IPS DF 19.7 (cell line): ENCODE measurements at places on chromosomes 2 and 18.
A peak's percentile ranks its signal among the peaks of the same experiment; 100 is the strongest.

DNA sequence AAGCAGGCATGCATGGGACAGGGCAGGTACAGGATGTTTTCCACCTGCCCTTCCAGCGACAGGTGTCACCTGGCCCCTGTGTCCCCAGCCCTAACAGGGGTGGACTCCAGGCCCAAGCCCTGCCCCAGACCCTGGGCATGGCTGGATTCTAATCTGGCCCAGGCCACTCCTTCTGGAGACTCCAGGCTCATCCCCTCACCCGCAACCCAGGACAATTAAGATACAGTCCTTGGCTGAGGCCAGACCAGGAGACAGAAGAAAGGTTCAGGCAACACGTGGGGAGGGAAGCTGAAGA is 9.5 kb downstream of the BIN1 start:
- DNase-seq = no peak

DNA sequence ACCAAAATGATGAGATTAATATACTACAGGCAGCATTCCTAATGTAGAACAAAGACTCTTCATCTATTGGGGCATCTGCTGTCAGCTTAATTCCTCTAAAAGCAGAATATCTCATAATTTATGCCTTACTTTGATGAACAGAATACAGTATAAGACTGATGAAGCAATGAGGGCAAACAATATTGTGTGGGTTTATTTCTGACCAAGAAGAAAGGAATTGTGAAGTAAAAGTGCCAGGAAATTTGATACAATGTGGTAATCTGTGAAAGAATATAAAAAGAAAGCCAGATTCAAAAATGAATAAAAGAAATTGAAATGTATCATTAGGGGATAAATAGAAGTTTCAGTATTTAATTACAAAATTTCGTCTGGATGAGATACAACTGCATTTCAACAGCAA is 78.8 kb upstream of the TTC21B start:
- no peak for DNase-seq

GRCh38 chr18:2459886-2460285 is 111.4 kb downstream of the METTL4 start:
- no peak for DNase-seq

DNA sequence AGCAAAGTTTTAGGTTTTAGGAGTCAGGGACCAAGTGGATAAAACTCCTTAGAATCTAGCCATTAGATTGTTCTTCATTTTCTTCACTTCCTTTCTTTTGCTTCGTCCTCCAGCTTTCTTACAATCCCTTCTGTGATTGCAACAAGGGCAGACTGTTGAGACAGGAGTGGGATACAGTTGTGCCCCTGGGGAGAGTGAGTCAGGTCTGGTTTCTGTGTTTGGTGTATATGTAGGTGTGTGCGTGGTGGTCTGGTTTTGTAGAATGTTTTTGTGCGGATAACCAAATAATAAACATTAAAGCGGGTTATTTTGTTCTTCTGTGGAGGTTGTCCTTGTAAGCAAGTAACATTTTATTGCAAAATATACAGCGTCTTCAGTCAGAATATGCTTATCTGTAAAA is 7.3 kb downstream of the INSIG2 start:
- no peak for DNase-seq

GRCh38 chr18:5036523-5036922 is 160.5 kb downstream of the AKAIN1 start:
- DNase-seq = no peak

DNA sequence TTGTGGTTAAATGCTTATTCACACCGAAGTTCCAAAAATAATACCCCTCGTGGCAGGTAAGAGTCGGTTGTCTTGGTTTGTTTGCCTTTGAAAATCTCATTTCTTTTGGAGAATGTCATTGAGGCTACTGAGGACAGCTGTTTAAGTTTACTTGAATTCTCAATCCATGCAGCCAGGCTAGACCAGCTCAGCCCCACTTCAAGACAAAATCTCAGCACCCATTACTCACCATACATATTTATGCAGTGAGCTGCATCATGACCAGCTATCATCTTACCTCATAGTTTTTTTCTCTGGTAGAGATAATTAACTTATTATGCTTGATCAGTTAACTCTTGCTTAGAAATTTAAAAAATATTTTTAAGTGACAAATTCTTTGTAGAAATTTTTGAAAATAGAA is 115.9 kb downstream of the HAUS1 start:
- no peak for DNase-seq

- no peak for DNase-seq
Observed at GRCh38 chr2:238015705-238016104, 45.1 kb upstream of the SCLY start.

DNA sequence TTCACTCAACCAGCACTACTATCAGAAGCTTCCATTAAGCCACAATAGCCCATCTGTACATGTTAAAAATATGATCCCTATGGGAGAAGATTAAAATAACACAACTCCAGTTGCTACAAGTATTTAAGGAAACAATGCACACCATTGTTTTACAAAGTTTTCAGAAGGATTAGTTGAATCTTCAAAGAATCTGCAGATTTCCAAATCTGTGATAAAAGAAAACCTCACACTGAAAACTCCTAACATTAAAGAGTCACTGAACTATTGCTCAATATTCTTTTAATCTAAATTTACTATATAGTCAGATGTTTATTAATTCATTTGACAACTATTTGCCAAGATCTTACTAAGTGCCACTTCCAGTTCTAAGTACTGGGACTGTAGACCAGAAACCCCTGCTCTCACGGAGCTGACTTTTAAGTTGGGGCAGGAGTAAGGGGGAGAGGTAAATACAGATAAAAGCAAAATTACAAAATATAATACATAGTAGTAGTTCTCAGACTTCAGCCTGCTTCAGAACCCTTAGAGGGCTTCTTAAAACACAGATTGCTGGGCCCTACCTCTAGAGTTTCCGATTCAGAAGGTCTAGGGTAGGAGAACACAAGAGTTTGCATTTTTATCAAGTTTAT is 94.4 kb downstream of the STK39 start:
- no peak for DNase-seq

GRCh38 chr2:219230059-219230540 is 494 bp downstream of the ANKZF1 start:
- no peak for DNase-seq

- no peak for DNase-seq
Observed at GRCh38 chr2:50833036-50833435, 198.9 kb downstream of the NRXN1 start.

DNA sequence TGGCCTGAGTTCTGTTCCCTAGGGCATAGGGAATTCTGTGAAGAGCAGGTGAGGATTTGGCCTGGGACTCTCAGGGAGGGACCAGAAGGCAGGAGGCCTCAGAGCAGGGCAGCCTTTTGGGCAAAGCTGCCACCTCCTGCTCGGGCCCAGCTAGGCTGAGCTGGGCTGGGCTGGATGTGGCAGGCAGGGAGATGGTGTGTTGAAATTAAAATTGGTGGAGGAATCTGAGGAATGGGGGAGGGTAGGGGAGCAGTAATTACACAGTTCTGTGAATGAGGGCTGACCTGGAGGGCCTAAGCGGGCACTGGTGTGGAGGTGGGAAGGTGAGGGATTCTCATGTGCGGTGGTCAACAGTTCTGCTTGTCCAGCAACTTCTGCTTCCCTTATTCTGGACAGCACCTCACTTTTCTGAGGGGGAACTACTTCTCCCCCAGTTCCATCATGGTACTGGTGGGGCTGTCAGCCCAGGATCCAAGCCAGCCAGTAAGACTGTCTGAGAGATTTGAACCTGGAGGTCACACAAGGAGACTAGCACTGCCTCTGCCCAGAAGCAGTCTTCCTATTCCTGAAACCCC is 22.0 kb upstream of the ASPRV1 start:
- no peak for DNase-seq

GRCh38 chr2:74911061-74911460 is 47.4 kb upstream of the POLE4 start:
- DNase-seq = no peak

GRCh38 chr2:170582751-170583463 is 132.2 kb upstream of the SP5 start:
- DNase-seq = peak; percentile 7

GRCh38 chr18:45197526-45197970 is 417.7 kb upstream of the SLC14A2 start:
- DNase-seq = no peak

DNA sequence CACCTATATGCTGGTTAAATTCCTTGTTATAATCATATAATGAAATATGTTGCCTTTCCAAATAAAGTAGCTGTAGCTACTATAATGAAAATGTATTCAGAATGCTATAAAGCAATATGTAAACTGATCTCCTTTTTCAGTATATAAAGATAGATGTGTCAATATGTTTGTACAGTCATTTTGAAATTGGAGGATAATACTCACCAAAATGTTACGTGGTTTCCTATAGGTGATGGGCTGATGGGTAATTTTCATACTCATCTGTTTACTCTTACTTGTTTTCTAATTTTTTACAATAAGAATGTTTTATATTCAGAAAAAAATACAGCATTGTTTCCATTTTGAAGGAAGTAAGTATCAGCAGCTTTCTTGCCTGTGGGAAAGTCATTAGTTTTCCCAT is 70.2 kb downstream of the PRKRA start:
- DNase-seq = no peak

GRCh38 chr2:23734416-23734815 is 192.5 kb downstream of the ATAD2B start:
- no peak for DNase-seq

- DNase-seq = no peak
Observed at GRCh38 chr2:46430413-46430812, 49.0 kb upstream of the TMEM247 start.

DNA sequence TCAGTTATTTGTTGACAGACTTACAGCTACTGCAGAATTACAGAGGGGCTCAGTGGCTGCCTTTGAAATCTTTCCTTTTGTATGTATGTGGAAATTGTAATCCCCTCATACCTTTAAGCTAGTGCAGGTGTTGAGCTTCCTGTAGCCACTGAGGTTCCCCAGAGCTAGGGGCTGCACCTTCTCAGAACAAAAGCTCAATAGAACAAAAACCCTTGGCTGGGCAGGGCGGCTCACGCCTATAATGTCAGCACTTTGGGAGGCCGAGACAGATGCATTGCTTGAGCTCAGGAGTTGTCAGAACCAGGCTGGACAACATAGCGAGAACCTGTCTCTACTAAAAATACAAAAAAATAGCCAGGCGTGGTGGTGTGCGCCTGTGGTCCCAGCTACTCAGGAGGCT is 41.3 kb upstream of the CHMP1B start:
- DNase-seq = no peak

DNA sequence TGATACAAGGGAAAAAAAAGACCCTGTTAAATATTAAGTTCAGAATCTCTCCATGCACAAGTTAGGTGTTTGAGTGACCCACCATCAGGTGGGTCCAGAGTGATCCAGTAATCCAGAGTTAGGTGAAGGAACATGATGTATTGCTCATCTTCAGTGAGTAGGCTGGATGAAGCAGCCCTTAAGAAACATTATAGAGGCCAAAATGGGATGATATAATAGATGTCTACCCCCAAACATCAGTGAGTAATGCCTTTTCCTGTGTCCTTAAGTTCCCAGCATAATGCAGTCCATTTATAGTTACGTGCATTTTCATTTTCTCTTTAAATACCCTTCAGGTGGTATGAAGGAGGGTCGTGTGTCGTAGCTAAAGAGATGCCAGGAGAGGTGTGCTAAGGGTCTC is 89.6 kb downstream of the MAP4K4 start:
- no peak for DNase-seq

- no peak for DNase-seq
Observed at GRCh38 chr18:13183790-13184189, 34.8 kb upstream of the LDLRAD4 start.

DNA sequence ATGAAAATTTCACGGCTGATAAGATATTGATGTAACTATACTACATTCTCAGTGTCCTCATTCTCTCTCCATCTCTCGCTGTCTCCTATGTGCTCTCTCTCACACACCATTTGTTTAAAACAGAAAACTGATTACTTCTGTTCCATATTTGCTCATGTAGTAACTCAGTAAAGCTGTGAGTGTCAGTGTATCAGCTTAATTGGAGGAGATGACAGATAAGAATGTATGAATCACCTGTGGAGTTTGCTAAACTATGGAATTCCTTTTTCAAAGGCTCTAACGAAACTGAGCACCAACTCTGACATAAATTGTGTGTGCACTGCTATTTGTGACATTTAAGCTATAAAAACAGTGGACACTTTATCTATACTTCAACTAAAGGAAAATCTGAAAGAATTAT is 1080.0 kb downstream of the DSC3 start:
- no peak for DNase-seq

DNA sequence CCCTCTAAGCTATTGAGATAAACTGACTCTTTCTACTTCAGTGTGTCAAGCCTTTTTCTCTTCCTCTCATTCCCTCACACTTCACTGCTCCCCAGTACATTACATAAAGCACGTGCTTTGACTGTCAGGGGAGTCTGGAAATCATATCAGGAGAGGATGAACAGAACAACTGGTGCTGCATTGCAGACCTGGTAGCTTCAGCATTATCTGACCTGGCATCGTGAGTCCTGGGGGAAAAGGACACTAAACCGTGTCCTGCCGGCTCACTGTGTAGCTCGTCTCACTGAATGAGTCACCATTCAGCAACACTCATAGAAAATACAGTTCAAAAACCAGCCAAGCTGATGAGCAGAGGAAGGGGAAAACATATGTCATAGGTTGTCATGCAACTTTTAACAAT is 108.5 kb upstream of the UNC80 start:
- DNase-seq = no peak

GRCh38 chr2:218577482-218578220 is 9.0 kb downstream of the CNOT9 start:
- DNase-seq = no peak

DNA sequence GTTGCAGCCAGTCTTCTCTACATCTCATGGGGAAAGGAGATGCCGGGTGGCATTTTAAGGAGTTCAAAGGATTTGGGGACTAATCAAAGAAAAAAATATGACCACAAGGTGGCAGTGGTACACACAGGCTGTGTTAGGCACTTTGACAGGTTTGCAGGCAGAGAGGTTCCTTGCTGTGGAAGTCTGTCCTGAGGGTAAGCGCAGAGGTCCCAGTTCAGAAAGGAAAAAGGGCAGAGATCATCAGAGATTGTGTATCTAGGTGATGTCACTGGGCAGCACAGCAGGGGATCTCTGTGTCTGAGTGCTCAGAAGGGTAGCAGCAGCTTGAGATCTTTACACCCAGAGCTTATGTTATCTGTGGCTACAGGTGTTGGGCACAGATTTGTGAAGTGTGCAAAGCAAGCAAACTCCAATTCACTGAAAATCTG is 231.4 kb downstream of the LRRTM1 start:
- DNase-seq = peak; percentile 52

DNA sequence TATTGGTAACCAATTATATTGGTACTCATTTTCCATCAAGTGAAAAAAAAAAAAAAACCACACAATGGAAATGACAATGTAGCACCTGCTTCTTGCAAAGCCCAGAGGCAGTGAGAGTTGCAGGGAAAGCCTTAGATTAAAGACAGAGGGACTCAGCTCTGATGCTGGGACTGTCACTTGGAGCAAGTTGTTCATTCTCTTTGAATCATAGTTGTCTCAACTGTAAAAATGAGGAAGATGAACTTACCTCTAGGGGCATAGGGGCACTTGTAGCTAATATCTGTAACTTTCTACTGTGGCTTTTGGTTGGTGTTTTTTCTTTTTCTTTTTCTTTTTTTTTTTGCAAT is 81.4 kb upstream of the LPIN2 start:
- DNase-seq = no peak
